ENCODE measurements at places on chromosomes 2 and 18.

DNA sequence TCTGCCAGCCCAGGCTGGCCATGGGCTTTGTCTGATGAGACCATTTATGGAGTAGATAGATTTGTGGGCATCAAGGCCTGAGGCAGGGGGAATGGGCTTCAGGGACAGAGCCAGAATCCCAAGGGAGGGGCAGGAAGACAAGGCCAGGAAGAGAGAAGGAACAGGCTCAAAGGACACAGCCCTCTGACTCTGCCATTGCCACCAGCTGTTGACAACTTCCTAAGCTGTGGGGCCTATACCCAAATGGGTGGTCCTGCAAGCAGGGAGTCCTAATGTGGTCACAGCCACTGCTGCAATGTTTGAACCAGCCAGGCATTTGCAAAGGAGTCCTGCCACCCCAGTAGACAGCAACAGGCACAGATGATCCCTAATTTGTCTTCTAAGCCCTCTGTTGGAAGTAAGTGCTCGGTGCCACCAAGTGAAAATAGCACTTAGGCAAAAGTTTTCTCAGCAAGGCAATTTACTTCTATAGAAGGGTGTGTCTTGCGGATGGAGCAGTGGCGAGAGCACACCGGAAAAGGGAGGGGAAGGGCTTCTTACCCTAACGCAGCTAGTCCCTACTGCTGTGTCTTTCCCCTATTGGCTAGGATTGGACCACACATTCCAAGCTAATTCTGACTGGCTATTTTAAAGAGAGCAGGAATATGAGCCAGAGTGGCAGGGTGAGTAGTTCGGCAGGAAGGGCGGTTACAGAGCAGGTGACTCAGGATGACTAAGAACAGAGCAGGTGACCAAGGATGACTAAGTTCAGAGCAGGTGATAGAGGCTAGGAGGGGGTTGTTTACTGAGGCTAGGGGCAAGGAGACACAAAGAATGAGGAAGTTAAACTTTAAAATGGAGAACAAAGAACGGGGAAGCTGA lies 47.2 kb downstream of the C1QL2 start:
- no peak for DNase-seq

- DNase-seq, result no peak
These were observed 11.4 kb upstream of the UXS1 start for GRCh38 chr2:106205488-106205887.

- DNase-seq, result no peak
These were observed 55.0 kb downstream of the RPL37A start for GRCh38 chr2:216553482-216554240.

- no peak for DNase-seq
These were observed 28.1 kb downstream of the ARHGAP25 start for GRCh38 chr2:68762665-68763064.

Data from activated CD4-positive, alpha-beta T cell treated with anti-CD3 and anti-CD28 coated beads for 1 hour (primary cell).